Thymus (tissue), 14 donors: ENCODE measurements at places on chromosomes 7 and 10. TPM values are rescaled to one million over a fixed set of nuclear protein-coding genes. Genes with fewer than 3 reads are reported as not detected.

DNA sequence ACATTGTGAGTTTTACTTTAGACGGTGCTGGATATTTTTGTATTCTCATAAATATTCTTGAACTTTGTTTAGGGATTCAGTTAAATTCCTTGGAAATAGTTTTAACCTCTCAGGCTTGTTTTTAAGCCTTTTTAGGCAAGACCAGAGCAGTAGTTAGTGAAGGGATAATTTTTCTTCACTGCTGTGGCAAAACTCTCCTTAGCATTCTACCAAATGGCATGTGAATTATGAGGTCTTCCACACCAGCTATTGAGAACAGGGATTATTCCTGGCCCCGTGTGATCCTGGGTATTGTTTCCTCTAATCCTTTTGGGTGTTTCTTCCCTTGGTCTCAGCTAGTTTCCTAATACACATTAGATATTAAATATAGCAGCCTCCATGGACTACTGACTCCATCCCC, 46.2 kb downstream of the CCDC71L start:
- no peak for DNase-seq
- H3K36me3 ChIP-seq, result no peaks in the 10 kb centered on the region
- no peak overlapping the region for H3K4me3 ChIP-seq

- H3K4me1 ChIP-seq, result peaks cover 40% of the 10 kb centered on the region
- no peak for DNase-seq
- H3K27me3 ChIP-seq, result no peaks in the 10 kb centered on the region
- peaks cover 7% of the 10 kb centered on the region for H3K36me3 ChIP-seq
- no peak overlapping the region for H3K4me3 ChIP-seq
Measured at GRCh38 chr10:79239275-79239779, 107.9 kb upstream of the PPIF start.

DNA sequence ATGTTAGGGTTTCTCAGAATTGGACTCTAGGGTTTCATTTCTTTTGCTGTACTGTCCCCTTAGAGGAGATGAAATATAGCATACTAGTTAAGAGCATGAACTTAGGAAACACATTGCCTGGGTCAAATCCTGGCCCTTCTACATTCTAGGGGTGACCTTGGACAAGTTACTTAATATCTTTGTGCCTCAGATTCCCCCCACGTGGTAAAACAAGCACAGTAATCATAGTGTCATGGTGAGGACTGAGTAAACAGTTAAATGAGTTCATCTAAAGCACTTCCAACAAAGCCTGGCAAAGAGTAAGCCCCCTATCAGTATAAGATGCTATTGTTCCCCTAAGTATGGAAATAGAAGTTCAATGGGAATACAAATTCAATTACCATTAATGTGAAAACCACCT, 5.1 kb downstream of the DPY19L1 start:
- DNase-seq, result no peak
- no peak overlapping the region for H3K4me3 ChIP-seq
- H3K27ac ChIP-seq, result no peak overlapping the region

- H3K4me1 ChIP-seq, result peaks cover 91% of the 10 kb centered on the region
- H3K36me3 ChIP-seq, result no peaks in the 10 kb centered on the region
- H3K27ac ChIP-seq, result peak overlapping the region; percentile 96
- H3K4me3 ChIP-seq, result peak overlapping the region; percentile 31
Measured at GRCh38 chr7:1512781-1513656, 8.8 kb upstream of the INTS1 start.

DNA sequence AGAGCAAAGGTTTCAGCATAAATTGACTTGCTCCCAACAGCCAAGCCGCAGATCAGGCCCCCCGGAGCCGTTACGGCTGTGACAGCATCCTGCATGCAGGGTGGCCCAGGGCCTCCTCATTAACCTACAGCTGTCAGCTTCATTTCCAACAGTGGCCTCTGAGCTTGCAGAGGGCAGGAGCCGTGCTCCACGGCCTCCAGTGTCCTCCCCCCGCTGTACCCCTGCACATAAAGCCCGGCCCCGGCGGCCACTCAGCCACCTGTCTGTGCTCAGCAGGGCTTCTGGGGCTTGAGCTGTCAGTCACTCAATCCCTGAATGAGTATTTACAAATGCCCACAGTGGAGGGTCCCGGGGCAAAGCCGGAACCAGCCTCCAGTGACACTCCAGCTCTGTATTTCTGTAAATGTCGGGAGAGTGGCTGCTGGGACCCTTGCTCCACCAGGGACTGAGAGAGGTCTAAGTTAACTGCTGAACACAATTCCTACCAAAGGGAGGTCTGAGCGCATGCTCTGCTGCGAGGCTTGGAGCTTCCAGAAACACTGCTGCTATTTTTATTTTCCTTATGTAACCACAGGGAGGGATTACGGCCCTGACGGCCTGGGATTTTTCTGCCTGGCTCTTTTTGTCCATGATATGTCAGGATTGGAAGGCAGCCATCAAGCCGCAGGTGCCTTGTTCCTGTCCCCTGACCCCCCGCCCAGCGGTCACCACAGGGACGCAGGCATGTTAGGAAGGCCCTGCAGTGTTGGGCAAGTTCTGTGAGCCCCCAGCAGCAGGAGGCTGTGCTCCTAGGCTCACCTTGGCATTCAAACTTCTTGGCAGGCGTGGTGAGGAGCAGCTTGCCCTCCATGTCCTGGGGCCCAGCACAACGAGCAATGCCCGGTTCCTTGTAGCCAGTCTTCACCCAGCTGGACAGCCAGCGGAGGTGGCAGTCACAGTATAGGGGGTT, 165.0 kb downstream of the SLIT1 start:
- H3K4me3 ChIP-seq, result no peak overlapping the region
- no peak overlapping the region for H3K27ac ChIP-seq
- H3K27me3 ChIP-seq, result no peaks in the 10 kb centered on the region
- no peak for DNase-seq

DNA sequence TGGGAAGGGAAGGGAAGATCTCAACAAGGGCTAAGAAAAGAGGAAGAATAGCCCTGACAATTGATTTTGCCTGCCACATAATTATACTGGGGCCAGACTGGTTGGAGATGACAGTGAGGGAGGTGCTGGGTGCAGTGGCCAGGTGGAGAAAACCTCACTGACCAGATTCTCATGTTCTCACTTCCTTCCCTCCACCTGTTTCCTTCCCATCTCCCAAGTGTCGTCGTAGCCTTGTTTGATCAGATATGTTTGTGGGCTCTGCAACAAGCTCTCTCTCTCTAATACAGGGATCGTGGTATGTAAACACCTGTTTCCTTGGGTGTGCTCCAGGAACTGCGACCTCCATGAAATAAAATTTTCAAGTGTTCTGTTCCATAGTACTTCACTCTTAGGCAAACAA, 60.2 kb downstream of the VCL start:
- H3K27ac ChIP-seq, result no peak overlapping the region
- peaks cover 13% of the 10 kb centered on the region for H3K4me1 ChIP-seq
- DNase-seq, result no peak
- no peaks in the 10 kb centered on the region for H3K27me3 ChIP-seq

GRCh38 chr7:129205126-129205818, 16.8 kb downstream of the SMO start:
- no peaks in the 10 kb centered on the region for H3K4me1 ChIP-seq
- no peak for DNase-seq
- no peaks in the 10 kb centered on the region for H3K27me3 ChIP-seq
- no peak overlapping the region for H3K27ac ChIP-seq
- H3K4me3 ChIP-seq, result no peak overlapping the region

DNA sequence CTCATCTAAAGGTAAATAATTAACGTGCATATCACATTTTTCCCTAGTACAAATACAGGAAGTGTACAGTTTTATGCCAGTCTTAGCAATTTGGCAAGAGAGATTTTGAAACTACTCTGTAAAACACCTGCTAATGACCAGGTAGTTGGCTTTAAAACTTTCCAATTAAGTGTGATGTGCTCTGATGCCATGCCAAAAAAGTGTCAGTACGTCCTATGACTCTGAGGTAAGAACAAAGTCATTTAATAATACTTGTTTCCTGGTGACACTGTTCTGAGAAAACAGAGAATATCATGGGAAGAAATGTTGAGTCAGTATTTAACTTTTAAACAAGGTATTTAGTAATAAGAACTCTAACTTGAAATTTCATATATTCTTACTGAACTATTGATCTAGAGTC, 9.6 kb downstream of the PDZD8 start:
- H3K27me3 ChIP-seq, result no peaks in the 10 kb centered on the region
- H3K4me3 ChIP-seq, result no peak overlapping the region
- no peaks in the 10 kb centered on the region for H3K4me1 ChIP-seq
- H3K36me3 ChIP-seq, result no peaks in the 10 kb centered on the region
- DNase-seq, result no peak
- no peak overlapping the region for H3K27ac ChIP-seq

DNA sequence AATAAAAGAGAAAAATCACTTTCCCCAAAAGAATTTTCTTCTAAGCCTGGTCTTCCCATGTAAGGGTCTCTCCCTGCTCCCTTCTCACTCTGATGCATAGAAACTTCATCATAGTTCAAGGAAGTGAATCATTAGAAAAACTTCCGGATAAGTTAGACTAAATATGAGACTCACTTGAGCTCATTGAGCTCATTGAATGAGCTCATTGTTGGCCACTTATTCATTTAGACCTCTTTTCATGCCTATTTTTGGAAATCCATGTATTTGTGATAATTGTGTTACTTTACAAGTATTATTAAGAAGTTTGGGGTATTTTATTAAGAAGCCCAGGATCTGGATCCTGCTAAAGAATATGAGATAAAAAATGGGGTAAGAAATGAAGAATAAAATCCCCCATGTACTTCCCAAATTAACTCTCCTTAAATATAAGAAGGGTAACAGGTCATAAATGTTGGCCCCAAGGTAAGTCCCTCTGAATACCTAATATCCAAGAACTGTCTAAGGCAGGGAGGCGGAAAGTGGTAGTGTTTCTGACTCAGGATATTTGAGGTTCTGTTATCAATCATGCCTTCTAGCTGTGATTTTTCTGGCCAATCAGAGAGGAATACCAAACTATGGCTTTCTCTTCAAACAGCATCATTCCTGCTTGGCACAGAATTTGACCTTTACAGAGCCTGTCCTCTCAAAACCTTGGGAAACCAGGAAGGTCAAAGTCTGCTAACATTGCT, 236.5 kb upstream of the PTN start:
- H3K36me3 ChIP-seq, result no peaks in the 10 kb centered on the region
- no peak overlapping the region for H3K27ac ChIP-seq
- DNase-seq, result no peak
- H3K27me3 ChIP-seq, result no peaks in the 10 kb centered on the region
- H3K4me1 ChIP-seq, result no peaks in the 10 kb centered on the region

- H3K27ac ChIP-seq, result no peak overlapping the region
- H3K36me3 ChIP-seq, result no peaks in the 10 kb centered on the region
- H3K4me1 ChIP-seq, result no peaks in the 10 kb centered on the region
Measured at GRCh38 chr7:138602451-138602850, 98.7 kb downstream of the SVOPL start.

GRCh38 chr7:155299535-155300202, 2.0 kb downstream of the INSIG1 start:
- H3K27me3 ChIP-seq, result no peaks in the 10 kb centered on the region
- H3K27ac ChIP-seq, result peak overlapping the region; percentile 93
- H3K4me1 ChIP-seq, result peaks cover 24% of the 10 kb centered on the region
- peak overlapping the region; percentile 66 for H3K4me3 ChIP-seq

- no peaks in the 10 kb centered on the region for H3K27me3 ChIP-seq
- H3K4me3 ChIP-seq, result no peak overlapping the region
- no peak overlapping the region for H3K27ac ChIP-seq
- no peaks in the 10 kb centered on the region for H3K36me3 ChIP-seq
Measured at GRCh38 chr7:75534727-75535307, 42.7 kb downstream of the SPDYE5 start.

DNA sequence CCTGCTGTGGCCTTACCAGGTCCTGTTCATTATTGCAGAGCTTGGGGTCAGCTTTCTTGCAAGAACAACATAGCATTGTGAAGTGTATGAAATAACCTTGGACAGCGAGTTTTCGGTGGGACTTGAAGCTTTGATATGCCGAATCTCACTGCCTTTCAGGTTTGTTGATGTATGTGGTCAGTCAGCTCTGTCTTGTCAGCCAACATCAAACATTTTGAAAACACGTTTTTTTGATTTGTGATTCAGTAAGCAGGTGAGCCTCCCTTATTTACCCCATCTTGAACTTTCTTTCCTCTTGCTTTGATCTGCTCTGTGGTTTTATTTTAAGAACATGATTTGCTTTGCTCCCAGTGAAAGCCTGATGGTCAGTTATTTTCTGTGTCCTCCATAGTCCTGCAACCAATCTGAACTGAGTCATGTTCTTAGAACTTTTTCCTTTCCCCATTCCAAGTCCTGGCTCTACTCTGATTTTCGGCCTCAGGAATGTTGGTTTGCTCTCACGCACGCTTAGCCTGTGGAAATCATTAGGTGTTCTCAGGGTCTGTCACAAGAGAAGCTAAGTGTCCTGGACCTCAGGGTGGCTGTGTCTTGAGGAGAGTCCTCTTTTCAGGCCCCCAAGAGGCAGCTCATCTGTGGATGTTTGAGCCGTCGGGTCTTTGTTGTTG, 8.7 kb downstream of the WBP1L start:
- DNase-seq, result no peak
- no peak overlapping the region for H3K4me3 ChIP-seq
- no peak overlapping the region for H3K27ac ChIP-seq
- no peaks in the 10 kb centered on the region for H3K36me3 ChIP-seq

Gene ABCB1
- 6.7 TPM for total RNA-seq

Gene ZNF365
- 0.19 TPM for total RNA-seq

Gene PTN
- 20.6 TPM for total RNA-seq

Gene DNAJC30
- total RNA-seq, result 3.7 TPM

Gene LRRC18
- 0.05 TPM for total RNA-seq
